ENCODE measurements at places on chromosomes 16 and 17.

DNA sequence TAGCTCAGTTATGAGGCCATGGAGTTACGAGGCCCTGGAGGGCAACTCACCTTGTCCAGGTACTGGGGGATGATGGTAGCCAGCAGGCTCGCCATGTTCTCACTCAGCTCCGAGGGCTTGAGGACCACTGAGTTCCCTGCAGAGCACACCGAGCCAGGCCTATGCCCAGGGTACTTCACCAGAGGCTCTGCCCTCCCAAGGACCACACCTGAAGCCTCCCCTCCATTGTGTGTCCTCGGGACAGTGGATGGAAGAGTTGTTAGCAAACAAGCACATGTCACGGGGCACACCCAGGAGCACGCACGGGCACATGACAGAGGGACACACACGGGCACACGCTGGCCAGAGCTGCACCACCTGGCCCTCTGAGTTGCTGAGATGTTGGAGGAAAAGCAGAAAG is 5.6 kb downstream of the ALDH3A1 start:
- no peak for DNase-seq

DNA sequence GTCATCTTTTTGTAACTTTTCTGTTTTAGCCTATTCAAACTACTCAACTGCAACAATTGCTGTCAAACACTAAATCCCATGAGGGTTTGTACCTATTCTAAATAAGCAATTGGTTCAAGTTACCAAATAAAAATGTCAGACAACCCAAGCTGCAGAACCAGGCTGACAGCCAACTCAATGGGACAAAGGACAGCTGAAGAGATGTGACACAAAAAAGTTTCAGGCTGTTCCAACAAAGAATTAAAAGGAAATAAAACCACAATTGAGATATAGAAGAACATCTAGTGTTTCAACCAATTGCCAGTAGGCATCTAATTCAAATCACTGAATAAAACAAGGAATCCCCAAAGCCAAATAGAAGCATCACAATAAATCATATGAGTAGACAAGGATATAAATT is 49.3 kb downstream of the GRB7 start:
- DNase-seq = no peak

GRCh38 chr17:27665549-27665948 is 34.6 kb downstream of the LGALS9 start:
- no peak for DNase-seq

DNA sequence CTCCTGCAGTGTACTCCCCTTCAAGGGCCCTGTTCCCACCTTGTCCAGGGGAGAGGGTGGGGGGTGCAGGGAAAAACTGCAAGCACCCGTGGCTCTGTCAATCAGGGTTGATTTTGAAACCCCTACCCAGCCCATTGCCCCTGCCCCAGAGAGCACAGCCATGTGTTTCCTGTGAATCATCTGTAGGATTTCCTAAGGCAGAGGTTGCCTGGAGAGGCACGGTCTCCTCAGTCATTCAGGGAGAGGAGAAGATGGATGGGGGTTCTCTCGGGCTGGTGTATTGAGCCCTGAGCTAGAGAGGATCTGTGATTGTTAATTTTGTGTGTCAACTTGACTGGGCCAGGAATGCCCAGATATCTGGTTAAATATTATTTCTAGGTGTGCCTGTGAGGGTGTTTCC is 3.5 kb upstream of the AGRP start:
- DNase-seq = no peak

- DNase-seq = no peak
Measured at GRCh38 chr17:5115673-5116651, at the start of gene USP6. Gene USP6, plus strand, starts transcription at chr17:5116032. Its CDS starts 14,336 bp downstream, at chr17:5130368.

DNA sequence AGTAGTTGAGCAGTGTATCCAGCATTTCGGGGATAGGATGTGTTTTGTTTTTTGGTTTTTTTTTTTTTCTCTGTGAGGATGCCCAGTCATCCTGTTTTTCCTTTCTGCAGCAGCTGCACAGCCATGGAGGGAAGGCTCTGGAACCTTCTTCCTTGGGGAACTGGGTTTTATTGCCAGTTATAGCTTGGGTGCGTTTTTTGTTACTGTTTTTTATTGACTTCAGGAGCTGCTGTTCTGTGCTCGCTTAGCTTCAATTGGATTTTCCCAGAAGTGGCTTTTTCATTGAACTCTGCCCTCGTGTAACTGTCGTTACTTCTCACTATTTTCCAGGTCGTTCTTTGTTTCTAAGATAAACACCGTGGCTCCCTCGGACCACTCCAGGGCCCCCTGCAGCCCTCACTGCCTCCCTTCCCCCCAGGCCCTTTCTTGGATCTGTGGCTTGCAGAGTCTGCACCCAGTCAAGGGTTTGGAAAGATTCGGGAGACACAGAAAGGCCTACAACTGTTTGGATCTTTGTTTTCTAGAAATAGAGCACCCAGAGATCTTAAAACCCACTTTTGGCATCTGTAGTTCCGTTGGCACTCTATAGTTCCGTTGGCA is 119.7 kb upstream of the CACNG5 start:
- no peak for DNase-seq

GRCh38 chr17:82791532-82791931 is 39.7 kb downstream of the TBCD start:
- DNase-seq = no peak

DNA sequence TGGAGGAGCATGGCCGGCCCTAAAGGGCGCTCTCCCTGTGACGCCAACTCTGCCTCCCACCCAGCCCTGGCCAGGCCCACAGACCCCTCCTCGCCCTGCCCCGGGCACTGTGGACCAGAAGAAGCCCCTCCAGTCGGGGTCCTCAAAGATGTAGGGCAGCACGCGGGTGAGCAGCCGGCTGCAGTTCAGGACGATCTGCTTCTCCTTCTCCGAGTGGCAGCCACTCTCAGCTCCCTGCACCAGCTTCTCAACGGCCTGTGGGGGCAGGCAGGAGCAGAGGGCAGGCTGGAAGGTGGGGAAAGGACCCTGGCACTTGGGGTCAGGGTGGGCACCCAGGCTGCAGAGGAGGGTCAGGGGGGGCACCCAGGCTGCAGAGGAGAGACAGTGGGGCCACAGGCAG is 8.9 kb downstream of the HID1 start:
- DNase-seq = no peak

DNA sequence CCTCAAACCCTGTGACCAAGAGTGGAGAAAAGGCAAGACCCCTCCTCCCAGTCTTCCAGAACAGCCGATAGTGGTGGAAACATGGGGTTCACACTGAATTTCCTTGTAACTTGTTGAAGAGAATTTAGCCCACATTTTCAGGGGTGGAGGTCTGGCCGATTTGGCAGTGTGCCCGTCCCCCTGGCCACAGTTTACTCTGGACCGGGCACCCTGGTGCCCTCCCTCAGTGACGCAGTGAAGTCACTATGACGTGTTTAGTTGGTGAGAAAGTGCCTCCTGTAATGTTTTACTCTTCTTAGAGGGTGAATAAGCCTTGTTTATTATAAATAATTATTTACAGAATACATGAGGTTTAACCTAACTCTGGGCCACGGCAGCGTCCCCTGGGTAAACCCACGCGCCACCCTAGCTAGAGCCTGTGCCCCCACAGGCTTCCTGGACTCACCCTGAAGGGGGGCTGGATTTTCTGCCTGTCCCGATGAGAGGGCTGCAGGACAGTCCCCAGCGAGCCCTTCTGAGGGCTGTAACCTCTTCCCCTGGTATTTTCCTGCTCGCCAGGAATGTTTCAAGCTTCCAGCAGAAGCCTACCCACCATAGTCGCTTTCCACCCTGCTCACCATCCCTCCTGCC is 316.9 kb downstream of the SEC14L1 start:
- DNase-seq = no peak

DNA sequence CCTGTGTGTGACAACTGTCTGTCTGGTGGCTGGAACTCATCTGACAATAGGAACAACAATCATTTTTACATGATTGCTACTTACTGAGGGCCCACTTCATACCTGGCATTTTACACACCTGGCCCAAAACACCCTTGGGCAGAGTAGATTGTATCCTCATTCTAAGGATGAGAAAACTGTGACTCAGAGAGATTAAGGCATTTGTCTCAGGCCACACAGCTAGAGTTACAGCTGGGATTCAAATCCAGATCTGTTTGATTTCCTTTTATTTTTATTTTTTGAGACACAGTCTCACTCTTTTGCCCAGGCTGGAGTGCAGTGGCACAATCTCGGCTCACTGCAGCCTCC is 242.1 kb downstream of the XYLT1 start:
- no peak for DNase-seq

DNA sequence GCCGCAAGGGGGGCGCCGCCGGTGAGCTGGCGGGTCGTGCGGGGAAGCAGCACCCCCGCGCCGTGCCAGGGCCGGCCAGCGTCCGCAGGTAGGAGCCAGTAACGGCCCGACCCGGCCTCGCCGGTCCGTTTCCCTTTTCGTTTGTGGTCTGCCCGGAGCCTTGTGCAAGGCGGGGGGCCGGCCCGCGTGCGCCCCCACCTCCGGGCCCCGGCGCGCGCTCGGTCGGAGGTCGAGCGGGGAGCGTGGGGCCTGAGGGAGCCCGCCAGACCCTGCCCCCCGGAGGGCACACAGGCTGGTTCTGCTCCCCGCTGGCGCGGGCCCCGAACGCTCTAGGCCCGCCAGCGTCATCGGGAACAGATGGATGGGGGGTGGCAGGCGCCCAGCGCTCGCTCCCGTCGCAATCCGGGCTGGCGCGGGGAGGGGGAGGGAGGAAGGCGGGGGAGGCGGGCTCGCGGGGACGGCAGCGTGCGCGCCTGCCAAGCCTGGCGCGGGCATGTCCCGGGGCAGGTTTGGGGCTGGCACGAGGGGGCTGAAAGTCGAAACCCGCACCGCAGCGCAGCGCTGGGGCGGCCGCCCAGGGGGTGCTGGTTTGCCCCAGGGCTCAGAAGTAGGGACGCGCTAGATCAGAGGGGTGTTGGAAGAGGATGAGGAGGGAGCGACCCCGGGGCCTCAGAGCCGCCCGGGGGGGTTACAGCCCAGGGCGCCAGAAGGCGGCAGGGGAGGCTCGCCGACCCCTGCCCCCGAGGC is 1.5 kb upstream of the GSE1 start:
- DNase-seq = peak; percentile 88

- peak; percentile 32 for DNase-seq
Measured at GRCh38 chr16:78695391-78695790, 595.9 kb downstream of the WWOX start.

DNA sequence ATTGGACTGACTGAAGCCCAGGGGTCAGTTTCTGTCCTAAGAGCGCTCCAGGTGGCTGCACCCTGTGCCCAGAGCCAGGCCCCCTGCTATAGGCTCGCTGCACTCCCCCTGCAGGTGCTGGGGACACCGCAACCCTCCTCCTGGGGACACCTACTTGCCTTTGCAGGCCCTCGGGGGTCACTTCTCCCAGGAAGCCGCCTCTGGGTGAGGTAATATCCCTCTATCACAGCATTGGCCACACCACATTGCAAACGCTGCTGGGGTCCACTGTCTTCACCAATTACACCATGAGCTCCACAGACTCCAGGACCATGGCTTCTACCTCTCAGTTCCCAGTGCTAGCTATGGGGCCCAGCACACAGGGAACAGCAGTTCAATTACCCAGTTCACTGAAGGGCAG is 14.9 kb downstream of the USP36 start:
- DNase-seq = no peak

- DNase-seq = peak; percentile 36
Measured at GRCh38 chr17:77321649-77322513, 181.1 kb downstream of the SEC14L1 start.

DNA sequence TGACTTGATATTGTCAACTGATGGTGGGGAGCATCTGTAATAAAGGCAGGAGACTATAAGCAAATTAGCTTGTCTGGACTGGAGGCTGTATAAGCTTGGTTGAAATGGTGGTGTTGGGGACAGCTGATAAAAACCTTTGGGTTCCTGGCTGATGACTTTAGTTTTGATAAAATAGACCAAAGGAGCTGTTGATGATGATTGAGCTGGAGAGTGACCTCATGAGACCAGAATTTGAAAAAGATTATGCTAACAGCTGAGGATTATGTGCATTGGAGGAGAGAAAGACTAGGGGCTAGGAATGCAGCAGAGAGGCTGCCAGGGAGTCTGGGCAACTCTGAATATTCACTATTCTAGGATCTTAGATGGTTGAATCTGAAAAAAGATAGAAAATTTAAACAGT is 8.7 kb upstream of the CDC27 start:
- DNase-seq = no peak

- DNase-seq = no peak
Measured at GRCh38 chr17:37234106-37234505, 141.7 kb upstream of the C17orf78 start.

- DNase-seq = no peak
Measured at GRCh38 chr17:34318474-34318873, 761 bp upstream of the CCL8 start.

- no peak for DNase-seq
Measured at GRCh38 chr17:76597156-76598003, 11.7 kb upstream of the ST6GALNAC2 start.

DNA sequence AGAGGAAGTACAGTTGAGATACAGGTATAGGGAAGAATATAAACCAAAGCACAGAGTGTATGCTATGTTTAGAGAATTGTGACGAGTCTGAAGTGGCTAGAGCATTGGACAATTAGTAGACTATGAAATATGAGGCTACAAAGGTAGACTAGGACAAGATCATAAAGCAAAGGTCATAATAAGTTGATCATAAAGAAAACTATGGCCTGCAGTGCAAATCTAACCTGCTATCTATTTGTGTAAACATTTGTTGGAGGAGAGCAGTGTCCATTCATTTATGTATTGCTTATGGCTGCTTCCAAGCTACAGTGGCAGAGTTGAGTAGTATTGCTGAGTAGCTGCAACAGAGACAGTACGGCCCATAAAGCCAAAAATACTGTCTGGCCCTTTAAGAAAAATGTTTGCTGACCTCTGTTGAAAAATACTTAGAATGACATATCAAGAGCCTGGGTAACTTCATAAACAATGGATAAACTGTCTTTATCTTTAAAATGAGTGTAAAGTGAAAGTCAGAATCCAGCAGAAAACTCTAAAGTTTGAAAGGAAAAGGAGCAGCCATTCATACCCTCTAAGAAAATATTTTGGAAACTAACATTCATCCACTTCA is 14.5 kb upstream of the OR1E2 start:
- DNase-seq = no peak

- peak; percentile 56 for DNase-seq
Measured at GRCh38 chr17:59423137-59423724, 91.8 kb downstream of the YPEL2 start.

DNA sequence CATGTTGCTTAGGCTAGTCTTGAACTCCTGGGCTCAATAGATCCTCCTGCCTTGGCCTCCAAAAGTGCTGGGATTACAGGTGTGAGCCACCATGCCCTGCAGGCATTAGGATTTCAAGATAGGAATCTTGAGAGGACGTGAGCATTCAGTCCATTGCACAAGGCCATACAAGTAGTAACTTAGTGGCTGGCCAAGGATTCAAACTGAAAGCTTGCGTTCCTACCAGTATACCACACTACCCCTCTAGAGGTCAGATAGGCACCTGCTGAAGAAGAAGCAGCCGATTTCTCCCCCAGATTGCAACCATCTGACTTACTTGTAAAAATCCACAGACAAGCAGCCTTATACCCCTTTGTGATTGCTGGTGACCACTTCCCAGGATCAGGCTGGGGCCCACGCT is 80.9 kb downstream of the CACNG3 start:
- DNase-seq = no peak
